ENCODE measurements at places on chromosomes 1 and 21.

DNA sequence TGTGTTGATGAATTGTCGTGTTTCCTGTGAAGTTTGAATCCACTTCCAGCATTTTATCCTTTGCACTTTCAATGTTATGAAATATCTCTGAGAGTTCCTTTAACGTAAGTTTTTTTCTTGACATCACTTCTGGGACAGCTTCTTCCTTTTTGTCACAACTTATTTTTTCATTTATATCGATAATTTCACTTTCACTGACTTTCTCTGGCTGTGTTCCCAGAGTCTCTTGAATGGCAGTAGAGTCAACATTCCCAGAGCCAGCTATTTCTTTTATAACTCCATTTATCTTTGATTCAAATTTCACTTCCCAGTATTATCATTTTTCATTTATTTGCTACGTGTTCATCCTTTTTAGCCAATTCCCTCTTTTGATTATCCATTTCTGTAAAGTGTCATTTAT lies 256.5 kb downstream of the PAPPA2 start:
- no peak for DNase-seq

DNA sequence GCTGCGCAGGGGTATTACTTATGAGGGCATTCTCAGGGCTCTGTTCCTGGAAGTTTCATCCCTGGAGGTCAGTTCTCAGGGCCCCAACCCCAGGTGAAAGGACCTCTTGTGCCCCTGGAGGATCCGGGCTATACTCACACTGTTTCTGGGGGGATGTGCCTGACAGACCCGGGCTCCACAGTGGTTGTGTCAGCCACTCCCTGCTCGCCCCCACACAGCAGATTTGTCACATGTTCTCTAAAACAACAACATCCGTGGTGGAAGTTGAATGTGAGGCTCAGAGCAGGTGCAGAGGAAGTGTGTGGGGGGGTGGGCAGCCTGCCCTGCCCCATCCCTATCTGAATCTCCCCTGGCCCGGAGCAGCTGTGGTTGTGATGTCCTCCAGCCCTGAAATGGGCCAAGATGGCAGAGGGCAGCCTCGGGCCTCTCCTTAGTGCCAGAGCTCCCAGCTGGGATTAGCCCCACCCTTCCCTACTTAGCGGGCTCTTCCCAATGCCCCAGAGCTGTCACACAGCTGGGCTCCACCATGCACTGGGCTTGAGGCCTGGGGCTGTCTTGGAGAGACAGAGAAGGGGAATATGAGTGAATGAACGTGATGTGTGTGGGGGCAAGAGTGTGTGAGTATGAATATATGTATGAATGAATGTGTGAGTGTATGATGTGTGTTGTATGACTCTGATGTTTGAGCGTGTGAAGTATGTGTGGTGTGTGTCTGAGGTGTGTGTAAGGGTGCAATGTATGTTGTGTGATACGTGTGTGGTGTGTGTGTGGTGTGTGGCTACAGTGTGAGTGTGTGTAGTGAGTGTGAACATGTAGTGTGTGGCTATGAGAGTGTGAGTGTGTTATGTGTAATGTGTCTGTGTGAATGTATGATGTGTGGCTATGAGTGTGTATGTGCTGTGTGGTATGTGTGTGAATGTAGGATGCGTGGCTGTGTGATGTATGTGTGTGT lies 1.5 kb upstream of the FCMR start:
- peak; percentile 31 for DNase-seq

GRCh38 chr1:232193451-232193783 lies 436.5 kb downstream of the SIPA1L2 start:
- no peak for DNase-seq

- DNase-seq, result no peak
Measured at GRCh38 chr1:153498746-153499145, 37.0 kb downstream of the S100A6 start.

- DNase-seq, result no peak
Measured at GRCh38 chr1:192696082-192696481, 60.1 kb downstream of the RGS13 start.

- no peak for DNase-seq
Measured at GRCh38 chr1:107010582-107010981, 45.9 kb upstream of the PRMT6 start.
